ENCODE measurements at places on chromosomes 5 and 9.

DNA sequence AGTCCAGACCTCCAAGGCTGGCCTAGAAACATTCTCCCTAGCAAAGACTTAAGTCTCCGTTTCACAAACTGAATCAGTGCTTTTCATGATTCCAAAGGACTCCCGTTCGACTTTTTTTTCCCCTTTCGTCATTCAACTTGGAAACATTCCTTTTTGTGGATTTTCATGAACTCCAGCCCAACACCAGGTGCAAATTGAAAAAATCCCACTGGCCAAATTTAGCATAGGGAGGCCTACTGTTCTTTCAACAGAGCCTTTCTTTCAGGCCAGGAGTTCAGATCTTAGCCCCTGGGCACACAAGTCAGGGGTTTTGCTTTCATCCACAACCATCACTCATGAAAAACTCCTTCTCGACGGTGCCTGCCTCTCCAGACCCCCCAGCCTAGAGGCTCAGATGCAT lies 285.3 kb downstream of the PIK3R1 start:
- DNase-seq = no peak

DNA sequence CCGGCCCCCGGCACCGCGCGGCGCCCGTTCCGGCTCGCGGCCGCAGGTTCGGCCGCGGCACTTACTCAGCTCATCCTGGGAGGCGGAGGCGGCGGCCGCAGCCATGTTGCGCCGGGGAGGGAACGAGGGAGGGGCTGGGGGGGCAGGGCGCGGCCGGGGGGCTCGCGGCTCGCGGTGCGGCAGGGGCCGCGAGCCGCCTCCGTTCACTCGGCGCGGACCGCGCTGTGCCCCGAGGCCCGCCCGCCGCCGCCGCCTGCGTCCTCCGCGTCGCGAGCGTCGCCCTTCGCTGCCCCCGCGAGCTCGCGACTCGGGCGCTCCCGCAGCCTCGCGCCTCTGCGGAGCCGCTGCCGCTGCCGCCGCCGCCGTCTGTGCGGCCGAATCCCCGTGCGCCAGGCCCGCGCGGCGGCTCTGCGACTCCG lies 735 bp downstream of the ECPAS start:
- peak; percentile 58 for DNase-seq

GRCh38 chr5:170109059-170110031 lies 3.6 kb downstream of the FOXI1 start:
- no peak for DNase-seq

- no peak for DNase-seq
Observed at GRCh38 chr5:173720286-173720952, 104.0 kb upstream of the BOD1 start.

GRCh38 chr5:77993141-77993854 lies 217.2 kb upstream of the TBCA start:
- no peak for DNase-seq

GRCh38 chr9:91223000-91223399 lies 138.7 kb downstream of the AUH start:
- no peak for DNase-seq

GRCh38 chr5:170071748-170072147 lies 33.9 kb upstream of the FOXI1 start:
- no peak for DNase-seq

All from stimulated activated CD4-positive, alpha-beta T cell treated with anti-CD3 and anti-CD28 coated beads, Interleukin-4, amount 100 ng/mL, for 4 hours (primary cell).